Stimulated activated CD4-positive, alpha-beta T cell treated with anti-CD3 and anti-CD28 coated beads, Interleukin-1b, Interleukin-23, amount 100 ng/mL, for 4 hours (primary cell): ENCODE measurements at places on chromosomes 7 and 10.

- no peak for DNase-seq
These were observed 761.4 kb downstream of the LRMDA start for GRCh38 chr10:76192694-76193320.

DNA sequence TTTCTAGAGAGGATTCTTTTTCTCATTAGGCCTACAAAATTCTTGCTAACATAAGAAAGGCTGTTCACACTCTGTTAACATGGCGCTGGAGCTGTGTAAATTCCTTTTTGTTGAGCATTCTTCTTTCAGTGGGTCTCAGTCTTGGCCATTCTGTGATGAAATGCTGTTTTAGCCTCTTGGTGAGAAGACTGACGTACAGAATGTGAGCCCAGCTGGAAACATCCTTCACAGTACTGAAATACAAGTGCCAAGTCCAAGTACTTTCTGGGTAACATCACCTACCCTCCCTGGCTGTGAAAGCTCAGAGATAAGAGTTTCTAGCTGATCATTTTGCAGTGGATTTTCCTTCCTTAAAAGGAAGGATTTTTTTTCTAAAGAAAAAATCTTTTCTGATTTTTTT lies 231.8 kb downstream of the AHR start:
- no peak for DNase-seq

- no peak for DNase-seq
These were observed 251.2 kb upstream of the MDFIC start for GRCh38 chr7:114670676-114671075.

DNA sequence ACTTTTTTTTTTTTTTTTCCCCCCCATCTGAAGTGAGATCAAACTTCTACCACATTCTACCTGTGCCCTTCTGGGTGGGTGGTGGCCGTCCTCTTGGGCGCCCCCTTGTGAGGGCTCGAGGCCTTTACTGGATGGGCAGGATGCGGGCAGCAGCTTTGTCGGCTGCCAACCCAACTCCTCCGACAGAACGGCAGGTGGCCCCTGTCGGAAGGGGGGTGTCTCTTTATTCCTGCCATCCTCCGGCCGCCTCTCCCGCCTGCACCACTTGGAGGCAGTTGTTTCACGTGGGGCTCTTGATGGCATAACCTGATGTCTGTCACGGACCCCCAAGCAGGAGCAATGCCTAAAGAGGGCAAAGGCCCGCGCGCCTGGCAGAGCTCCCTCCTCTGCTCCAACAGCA lies 31.0 kb downstream of the AMZ1 start:
- peak; percentile 60 for DNase-seq

DNA sequence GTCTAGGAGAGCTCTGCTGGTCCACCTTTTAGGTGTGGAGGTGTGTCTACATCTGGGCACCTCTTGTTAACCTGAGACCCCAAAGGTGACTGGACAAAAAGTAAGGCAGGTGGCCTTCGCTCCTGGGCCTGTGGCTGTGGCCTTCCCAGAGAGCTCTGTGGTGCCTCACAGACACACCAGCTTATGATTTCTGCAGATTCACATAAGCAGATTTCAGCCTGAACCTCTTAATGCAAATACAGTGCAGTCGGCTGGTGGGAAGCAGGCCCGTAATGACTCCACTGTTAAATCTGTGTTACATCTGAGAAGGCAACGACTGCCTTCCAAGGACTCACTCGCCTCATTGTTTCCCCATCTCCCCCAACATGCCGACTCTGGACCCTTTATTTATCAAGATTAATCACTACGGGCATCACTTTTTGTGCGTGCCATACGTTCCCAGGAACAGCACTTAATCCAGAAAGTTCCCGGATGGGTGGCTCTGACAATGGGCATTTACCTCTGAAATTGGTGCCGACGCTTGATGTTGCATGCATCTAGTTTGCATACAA lies 119.8 kb downstream of the EBF3 start:
- DNase-seq: no peak

- DNase-seq: no peak
These were observed 83.5 kb downstream of the IDE start for GRCh38 chr10:92490387-92490786.

DNA sequence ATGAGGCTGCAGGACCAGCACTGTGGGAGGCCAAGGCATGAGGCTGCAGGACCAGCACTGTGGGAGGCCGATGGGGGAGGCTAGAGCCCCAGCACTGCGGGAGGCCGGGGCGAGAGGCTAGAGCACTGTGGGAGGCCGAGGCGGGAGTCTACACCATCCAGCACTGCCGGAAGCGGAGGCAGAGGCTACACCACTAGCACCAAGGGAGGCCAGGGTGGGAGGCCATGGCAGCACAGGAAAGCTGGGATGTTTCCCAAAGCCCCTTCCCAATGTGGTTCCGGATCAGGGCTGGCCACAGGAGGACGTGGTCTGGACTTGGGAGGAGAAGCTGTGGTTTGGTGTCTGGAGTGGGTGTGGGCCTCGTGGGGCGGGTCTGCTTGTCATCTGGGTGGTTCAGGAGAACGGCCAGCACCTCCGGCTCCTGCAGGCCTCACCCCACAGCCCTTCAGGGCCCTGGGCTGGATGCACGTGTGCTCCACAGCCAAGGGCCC lies 43.6 kb downstream of the PDGFA start:
- DNase-seq: no peak

DNA sequence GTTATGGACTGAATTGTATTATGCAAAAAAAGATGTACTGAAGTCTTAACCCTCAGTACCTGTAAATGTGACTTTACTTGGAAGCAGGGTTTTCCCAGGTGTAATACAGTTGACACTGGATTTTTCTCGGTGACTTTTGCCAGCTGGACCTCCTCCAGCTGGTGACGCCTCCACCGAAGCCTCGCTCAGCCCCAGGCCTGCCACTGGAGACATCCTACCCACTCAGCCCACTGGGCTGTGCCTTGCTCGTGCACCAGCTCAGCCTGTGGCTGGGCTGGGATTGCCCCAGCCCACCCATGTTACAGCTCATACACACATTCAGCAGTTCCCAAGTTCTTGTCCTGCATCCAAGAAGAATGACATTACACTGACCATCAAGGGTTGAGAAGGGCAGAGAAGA lies 42.4 kb upstream of the GPR22 start:
- no peak for DNase-seq

- no peak for DNase-seq
These were observed 32.7 kb upstream of the NPVF start for GRCh38 chr7:25260862-25261494.

- DNase-seq: no peak
These were observed 1.2 kb downstream of the CLDN4 start for GRCh38 chr7:73831834-73832651.

DNA sequence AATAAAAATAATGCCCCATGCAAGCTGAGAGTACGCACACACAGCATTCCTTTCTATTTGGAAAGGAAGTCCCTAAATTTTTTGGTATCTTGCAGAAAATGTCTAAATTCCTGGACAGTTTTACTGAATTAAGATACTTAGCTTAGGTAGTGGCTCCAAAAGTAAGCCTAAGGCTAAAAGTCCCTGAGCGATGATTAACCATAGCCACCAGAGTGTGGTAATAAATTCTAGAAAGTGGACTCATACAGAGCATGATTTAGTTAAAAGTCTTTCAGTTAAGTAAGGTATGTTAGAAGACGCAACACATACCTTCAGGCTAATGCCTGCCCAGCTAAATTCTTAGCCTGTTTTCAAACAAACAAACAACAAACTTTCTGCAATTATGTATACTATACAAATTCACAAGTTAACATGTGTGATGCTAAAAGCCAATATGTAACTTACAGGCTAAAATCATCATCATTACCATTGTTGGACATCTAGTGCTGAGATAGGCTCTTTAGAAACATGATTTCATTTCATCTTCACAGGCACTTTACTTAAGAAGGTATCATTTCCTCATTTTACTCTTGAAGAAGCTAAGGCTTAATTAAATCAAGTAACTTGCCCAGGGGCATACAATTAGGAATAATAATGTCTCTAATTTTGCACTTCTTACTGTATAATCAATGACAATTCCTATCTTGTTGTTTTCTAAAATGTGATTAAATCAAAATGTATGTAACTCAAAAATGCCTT lies 261.4 kb upstream of the YAE1 start:
- DNase-seq: no peak

DNA sequence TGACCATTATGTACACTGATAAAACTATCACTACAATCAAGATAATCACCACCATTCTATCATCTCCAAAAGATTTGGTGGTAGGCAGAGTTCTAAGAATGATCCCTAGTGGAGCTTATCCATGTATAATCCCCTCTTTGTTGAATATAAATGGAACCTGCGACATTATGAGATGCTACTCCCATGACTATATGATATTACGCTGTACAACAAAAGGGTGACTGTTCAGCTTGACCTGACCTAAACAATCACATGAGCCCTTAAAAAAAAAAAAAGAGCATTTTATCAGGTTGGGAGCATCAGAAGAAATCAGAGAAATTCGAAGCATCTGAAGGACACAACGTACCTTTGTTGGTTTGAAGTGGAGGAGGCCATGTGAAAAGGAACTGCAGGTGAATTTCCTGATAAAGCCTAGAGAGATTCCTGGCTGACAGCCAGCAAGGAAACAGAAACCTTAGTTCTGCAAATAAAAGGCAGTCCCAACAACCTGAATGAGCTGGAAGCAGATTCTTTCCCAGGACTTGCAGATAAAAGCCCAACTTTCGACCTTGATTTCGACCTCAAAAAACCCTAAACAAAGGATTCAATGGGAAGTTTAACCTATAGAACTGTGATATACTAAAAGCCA lies 270.7 kb downstream of the ADRA2A start:
- no peak for DNase-seq

DNA sequence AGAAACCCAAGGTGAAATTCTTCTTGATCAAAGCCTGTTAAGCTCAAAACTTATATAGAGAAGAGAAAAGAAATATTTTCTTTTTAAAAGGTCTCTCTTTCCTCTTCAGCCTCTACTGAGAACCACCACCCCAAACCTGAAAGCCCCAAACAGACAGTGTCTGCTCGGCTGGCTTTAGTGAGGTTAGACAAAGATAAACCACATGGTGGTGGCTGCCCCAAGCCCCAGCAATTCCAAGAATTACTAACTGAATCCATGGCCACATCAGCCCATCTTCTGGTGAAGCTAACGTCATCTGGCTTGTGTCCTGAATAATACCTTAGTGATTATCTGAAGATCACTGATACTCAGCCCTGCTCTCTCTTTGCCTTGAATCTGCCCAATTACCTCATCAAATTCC lies 275.0 kb downstream of the ELMO1 start:
- DNase-seq: no peak

GRCh38 chr10:65765006-65765541 lies 1160.8 kb upstream of the LRRTM3 start:
- DNase-seq: no peak

GRCh38 chr10:113651898-113652297 lies 11.9 kb downstream of the NRAP start:
- no peak for DNase-seq

GRCh38 chr10:130242513-130242912 lies 106.3 kb downstream of the GLRX3 start:
- no peak for DNase-seq

GRCh38 chr10:30999070-30999712 lies 32.5 kb downstream of the ZNF438 start:
- DNase-seq: no peak

GRCh38 chr7:84949067-84949466 lies 237.8 kb downstream of the SEMA3D start:
- DNase-seq: no peak

GRCh38 chr7:127682140-127682539 lies 30.1 kb downstream of the SND1 start:
- no peak for DNase-seq

DNA sequence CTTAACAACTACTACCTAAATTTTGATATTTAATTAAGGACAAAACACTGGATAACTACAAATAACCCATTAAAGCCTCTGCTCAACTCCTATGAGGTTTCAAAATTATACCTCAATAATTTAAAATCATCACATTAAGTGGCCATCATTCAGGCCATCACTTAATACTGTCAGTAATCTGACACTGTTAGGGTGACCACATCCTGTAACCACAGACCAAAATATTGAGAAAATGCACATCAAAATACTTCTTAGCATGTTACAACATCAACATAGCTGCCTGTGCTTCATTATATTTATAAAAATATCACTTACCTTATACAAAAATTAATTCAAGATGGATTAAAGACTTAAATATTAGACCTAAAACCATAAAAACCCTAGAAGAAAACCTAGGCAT lies 23.3 kb downstream of the SEM1 start:
- no peak for DNase-seq

GRCh38 chr10:89352802-89353201 lies 25.0 kb downstream of the IFIT3 start:
- DNase-seq: no peak

GRCh38 chr10:69332278-69333010 lies 54.1 kb downstream of the HK1 start:
- no peak for DNase-seq

DNA sequence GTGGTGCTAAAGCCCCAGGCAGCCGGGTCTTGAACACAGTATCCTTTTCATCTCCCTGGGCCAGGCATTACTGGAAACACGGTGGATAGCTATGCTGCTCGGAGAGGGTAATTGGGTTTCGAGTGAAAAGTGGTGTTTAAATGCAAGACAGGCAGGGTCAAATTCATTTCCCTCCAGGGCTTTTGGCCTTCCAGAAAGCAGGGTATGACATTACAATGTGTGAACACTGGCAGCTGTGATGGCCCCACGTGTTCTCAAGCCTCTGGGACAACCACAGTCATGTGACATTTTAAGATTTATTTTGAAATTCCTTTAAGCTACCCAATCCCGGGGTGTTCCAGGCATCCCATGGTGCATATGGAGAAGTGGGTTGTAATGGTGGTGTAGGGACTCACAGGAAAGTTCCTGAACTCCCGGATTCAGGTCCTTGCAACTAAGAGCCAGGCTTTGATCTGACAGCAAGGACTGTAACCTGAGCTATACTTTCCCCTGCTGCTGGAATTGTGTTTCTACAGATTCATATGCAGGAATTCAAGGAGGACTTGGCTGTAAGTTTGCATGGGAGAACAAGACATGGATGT lies 46.8 kb downstream of the INSYN2A start:
- no peak for DNase-seq

DNA sequence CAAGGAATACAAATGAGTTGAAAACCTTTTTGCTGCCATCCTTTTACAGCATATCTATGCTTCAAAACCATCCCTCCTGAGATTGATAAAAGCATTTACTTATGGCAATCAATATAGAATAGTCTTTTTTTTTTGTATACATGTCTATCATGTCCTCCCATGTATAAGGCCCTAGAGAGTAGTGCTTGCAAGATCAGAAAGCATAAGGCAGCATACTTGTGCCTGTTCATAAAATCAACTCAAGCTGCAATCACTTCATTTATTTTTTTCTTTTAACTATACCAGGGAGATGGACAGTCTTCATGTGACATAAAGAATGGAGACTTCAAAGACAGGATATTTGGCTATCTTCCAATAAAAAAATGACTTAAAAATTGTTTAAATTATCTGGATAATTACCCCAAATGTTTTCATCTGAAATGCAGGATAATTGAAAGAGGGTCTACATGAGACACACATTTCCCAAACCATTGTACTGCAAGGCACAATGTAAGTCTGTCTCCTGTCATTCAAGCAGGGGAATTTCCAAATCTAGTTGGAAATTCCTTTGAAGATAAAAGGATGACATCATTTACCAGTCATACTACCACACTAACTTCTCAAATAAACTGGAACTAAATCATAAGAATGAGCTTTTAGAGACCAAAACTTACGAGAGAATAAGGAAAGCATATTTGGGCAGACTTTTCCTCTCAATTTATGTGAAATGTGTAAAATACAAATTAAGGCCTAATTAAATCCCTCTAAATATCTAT lies 22.5 kb downstream of the LRRN3 start:
- DNase-seq: no peak
